ENCODE measurements at places on chromosomes 16 and 17.

DNA sequence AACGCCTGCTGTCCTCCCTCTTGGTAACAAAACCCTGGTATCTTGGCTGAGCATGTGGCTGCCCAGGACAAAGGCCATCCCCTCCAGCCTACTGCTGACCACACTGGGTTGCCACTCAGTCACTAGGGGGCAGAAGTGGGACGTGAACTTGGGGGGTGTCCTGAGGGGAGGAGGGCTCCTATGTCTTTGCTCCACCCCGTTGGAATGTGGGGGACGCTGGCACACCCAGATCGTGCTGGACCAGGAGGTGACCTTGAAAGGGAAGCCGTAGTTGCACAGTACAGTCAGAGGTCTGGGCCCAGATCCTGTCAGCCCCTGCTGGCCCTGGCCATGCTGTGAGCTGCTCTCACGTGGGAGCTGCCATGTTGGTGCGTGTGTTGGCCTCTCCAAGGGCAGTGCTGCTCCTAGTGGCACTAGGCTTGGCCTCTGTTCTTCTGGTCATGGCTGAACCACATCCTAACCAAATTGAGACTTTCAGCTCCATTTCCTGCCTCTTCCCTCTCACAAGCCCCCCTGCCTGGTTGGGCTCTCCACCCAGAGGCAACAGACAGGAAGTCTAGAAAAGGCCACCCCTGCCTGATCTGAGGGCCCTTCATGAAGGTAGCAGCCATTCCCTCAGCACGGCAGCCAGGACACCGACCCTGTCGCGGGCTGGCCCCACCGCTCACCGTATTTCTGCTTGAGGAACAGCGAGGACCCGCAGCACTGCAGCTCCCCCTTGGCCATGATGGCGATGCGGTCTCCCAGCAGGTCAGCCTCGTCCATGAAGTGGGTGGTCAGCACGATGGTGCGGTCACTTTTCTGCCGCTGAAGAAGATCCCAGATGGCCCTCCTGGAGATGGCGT, 29.0 kb upstream of the RNPS1 start:
- DNase-seq = peak; percentile 24

DNA sequence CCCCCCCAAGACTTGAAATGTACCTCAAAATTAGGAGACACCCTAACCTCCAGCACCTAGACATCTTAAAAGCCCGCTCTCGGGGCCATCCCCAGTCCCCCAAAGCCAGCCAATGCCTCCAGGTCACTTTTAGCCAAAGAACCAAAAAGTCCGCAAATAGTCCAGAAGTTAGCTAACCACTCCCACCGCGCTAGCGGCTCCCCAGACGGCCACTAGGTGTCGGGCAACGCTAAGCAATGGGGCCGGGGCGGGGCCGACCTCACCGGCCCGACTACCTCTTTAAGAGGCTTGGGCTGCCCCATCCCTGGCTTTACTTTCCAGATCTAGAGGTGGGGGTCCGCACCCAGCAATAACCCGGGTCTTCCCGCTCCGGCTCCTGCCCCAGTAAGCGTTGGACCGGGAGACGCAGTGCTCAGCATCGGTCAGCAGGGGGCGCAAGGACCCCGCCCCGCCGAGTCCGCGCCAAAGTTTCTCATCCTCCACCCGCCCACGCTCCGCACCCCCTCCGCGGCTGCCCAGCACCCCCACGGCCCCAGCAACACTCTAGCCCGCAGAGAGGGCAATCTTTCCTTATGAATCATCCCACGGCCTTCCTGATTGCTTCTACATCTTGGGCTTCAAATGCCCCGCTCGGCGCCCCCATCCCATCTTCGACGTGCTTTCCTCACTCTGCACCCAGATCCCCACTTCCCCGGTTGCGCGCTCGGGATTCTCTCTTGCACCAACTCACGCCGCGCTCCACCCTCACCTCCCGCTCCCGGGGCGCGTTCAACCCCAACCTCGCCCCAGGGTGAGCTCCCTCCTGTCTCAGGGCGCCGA, 765 bp downstream of the COL1A1 start:
- peak; percentile 95 for DNase-seq

DNA sequence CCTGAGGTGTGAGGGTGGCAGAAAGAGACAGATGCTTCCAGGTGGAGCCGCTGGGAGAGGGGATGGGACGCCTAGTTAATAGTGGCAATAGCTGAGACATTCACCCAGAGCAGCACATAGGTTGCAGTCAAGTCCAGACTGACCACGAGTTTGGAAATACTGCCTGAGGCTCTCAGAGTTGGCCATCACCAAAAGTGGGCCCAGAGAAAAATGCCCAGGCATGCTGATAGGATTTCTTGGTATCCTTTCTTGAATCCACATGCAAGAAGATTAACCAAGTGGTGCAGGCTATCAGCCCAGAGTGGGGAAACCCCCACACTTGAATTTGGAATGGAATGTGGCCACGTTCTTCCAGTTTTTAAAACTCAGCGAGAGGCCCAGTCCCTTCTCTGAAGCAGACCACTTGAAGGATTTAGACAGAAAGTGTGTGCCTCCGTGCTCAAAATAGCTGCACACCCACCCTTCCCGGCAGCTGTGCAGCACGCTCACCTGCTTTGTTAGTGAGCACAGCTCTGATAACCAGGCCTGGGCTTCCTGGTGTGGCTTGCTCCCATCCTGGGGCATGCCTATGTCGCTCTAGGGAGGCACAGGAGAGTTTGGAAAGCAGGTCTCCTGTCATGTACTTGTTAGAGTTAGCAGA, 35.7 kb downstream of the PLD6 start:
- no peak for DNase-seq

GRCh38 chr16:78669994-78670393, 570.5 kb downstream of the WWOX start:
- DNase-seq = no peak

DNA sequence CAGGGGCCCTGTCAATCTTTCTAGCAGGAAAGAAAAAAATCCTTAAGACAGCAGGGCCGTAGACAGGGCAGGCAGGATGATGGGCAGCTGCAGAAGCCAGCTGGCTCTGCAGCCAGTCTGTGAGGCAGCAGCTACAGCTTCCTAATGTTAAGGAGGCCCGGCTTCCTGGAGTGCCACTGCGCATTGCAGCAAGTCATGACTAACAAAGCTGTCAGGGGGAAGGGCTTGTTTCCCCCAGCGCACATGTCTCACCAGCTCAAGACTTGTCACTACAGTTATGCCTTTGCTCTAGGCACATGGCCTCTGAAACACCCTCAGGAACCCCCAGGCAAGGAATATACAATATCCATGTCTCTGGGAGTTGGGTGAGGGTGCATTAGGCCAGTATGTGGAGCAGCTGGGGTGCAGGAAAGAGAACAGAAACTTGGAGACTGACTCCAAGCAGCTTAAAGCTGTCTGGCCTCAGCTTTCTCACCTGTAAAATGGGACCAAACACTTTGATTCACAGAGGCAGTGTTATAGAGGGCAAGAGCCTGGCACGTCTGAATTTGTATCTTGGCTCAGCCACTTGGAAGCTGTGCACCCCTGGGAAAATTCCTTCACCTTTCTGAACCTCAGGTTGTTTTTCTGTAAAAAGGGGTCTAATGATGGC, 220.0 kb downstream of the HAPSTR1 start:
- DNase-seq = peak; percentile 67

DNA sequence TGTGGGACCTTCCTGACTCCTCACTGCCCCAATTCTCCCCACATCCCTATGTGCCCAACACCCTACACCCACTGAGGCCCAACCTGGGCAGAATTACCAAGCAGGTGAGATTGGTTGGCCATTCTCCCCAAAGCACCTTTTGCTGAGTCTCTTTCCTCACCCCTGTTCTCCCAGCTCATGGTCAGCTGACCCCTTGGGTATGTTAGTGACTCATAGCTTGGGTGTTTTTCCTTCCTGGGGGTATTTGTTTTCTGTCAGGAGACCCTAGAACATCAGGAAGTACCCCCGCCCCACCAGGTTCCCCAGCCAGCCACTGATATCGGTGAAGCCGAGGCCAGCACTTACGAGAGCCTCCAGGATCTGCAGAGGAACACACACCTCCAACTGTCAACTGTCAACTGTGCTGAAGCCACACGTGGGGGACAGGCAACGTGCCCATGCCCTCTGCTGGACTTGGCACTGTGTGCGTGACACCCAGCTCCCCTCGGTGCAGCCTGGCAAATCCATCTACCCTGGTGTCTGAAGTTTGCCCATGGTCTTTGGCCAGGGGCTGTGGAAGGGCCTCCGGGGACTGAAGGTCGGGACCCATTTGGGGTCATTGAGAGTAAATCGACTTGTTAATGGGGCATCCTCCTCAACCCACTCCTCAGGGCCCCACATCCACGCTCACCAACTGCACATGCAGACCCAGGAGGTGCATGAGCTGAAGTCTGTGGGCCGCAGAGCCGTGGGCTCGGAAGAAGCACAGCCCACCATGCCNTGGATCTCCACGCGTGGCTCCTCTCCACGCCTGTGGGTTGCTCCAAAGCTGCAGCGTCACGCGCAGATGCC, 53.1 kb downstream of the METRNL start:
- no peak for DNase-seq

- DNase-seq = no peak
Measured at GRCh38 chr17:44601973-44602372, 44.7 kb downstream of the FZD2 start.

DNA sequence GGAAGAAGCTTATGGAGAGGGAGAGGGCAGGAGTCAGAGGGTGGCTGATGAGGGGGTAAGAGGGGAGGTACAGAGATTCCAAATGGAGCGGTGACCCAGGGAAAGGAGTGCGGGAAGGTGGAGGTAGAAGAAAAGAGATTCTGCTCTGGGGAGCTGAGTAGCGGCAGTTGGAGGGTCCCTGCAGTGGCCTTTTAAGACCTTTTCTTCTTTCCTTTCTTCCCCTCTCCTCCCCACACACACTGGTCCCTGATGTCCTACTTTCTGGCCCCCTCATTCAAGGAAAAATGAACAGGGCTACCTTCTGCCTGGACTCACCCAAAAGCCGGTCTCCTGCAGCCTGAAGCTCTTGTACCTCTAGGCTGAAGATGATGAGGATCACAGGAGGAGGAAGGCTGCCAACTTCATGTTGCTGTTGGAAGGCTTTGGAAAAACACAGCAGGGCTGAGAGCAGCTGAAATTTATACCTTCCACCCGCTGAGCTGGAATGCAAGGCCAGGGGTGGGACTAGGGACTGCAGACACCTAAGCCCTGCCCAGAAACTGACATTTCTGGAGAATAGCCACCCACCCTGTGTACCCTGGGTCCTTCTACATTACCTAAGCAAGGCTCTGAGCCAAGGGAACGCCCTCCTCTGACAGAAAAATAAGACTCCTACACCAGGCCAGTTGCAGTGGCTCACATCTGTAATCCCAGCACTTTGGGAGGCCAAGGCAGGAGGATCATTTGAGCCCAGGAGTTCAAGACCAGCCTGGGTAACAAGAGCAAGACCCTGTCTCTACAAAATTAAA, 9.4 kb upstream of the HEATR6 start:
- DNase-seq = peak; percentile 17

DNA sequence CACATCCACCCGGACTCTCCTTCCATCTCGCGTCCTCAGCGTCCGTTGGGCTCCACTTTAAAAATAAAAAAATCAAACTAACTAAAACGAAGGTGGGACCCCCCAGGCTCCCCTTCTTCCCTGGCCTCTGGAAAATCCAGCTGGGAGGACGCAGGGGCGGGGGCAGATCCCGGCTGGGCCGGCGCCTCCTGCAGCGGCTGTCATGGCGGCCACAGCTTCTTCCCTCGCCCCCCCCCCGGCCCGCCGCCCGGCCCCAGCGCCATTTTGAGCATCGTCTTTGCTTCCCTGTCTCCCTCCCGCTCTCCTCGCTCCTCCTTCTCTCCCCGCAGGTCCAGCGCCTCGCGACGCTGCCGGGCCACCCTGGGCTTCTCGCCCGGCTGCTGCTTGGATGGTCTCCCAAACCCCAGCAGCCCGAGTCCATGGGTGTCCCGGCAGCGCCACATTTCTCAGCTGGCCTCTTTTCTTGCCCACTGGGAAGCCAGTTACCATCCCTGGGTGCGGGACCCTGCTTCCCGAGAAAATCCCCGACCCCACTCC, 3.3 kb downstream of the HOXB2 start:
- no peak for DNase-seq

GRCh38 chr16:52074133-52074532, 472.8 kb downstream of the TOX3 start:
- DNase-seq = no peak

DNA sequence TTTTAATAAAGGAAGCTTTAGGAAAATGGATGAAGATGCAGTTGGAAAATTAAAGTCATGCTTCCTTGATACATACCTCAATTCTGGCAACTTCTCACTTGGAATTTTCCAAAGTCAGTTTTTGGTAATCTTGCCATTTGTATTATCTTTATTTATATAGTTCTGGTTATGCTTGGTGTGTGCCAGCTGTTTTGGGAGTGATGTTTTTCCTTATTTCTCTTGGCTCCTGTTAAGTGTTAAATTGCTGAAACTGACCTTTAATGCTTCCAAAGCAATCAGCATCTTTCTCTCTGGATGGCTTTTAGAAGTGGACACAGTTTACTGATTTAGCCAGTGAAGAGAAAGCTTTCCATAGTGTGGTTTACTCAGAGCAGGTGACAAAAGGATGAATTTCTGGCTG, 70.1 kb upstream of the HAS3 start:
- DNase-seq = no peak

- DNase-seq = peak; percentile 35
Measured at GRCh38 chr17:39808409-39808997, 55.6 kb downstream of the IKZF3 start.

DNA sequence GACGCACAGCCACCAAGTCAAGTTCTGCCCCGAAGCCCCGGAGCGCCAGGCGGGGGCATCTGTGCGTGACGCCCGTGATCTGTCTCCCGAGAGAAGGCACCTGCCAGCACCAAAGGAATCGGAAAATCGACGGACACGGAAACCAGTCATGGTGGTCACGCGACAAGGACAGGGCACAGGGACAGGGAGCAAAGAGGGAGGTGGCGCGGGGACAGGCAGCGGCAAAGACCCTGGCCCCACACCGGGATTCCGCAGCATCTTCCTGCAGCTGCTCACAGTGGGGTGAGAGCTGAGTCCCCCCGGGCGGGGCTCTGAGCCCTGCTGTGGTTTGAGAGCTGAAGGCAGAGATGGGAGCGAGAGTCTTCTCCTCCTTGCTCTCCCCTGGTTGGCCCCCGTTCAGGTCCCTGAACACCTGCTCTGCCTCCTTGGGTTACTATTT, 56.4 kb downstream of the ABR start:
- no peak for DNase-seq

DNA sequence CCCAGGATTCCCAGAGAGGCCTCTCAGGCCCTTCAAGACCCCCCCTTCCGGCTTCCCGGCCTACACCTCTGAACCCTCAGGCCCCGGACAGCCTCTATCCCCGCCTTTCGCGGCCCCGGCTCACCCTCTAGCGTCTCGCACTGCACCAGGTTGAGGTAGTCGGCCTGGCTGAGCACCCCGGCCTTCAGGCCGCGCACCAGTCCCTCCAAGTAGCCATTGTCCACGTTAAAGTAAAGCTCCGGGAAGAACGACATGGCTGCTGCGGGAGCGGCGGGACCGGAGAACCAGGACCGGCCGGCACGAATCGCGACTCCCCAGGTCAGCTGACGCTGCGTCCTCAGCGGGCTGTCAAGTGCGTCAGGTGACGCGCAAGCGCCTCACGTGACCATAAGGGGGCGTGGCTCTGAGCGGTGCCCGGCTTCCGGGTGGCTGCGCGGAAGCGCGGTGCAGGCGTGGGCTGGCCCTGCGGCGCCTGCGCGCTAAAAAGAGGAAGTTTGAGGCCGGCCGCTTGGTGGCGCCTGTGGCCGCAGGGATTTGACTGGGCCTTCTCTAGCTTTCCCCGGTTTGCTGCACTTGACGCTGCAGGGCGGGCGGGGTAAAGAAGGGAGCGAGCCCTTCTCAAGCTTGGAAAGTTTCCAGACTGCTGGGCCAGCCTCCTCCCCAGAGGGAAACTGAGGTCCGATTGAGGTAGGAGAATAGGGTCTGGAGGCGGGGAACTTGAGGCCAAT, at the start of gene ATP6V0D1:
ATP6V0D1 (minus strand) TSS at position 325 of the 728 bp plus-strand sequence; CDS start at position 254, 71 bp downstream.
- peak; percentile 99 for DNase-seq

GRCh38 chr17:8692916-8693315, 51.7 kb downstream of the CCDC42 start:
- no peak for DNase-seq

- no peak for DNase-seq
Measured at GRCh38 chr17:4256952-4257351, 6.8 kb downstream of the ANKFY1 start.
